ENCODE measurements at places on chromosomes 5 and 9. TPM values are rescaled to one million over a fixed set of nuclear protein-coding genes. Genes with fewer than 3 reads are reported as not detected.

The IRX4 gene
- total RNA-seq: not detected

The ZNF169 gene
- 5.5 TPM for total RNA-seq

The KCNV2 gene
- 1.4 TPM for total RNA-seq

The CARD6 gene
- total RNA-seq: 5.1 TPM

The SIT1 gene
- not detected for total RNA-seq

The BAAT gene
- total RNA-seq: 1.2 TPM

The IFNA2 gene
- total RNA-seq: 5.8 TPM

DNA sequence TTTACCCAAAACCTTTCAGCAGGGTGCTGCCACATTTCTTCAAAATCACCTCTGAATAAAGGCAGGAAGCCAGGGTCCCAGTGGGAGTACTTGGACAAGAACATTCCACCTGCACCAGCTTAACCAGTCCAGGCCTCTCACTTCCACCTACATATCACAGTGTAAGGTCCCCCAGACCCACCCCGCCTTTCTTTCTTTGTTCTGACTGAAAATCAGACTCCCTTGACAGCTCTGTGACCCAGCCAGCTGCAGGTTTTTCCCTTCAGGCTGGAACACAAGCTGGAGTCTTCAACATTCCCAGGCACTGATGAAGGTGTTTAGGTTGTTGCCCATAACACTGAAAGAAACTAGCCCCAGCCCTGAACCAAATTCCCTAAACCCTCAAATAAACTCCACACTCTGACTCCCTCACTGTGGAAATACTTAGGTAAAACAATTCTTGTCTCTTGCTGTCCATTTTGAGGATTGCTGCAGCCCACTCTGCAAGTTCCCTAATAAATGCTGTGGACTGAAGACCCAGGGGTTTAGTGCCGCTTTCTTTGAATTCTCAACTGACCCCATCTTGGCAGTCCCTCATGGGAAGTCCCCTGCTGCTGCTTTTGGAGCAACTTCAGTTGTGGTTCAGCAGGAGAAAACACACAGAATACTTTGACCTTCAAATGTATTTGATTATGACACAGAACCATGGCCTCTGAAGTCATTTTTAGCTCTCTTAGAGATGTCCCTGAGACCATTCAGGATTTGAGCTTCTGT is 24.8 kb downstream of the P4HA2 start:
- DNase-seq: no peak

DNA sequence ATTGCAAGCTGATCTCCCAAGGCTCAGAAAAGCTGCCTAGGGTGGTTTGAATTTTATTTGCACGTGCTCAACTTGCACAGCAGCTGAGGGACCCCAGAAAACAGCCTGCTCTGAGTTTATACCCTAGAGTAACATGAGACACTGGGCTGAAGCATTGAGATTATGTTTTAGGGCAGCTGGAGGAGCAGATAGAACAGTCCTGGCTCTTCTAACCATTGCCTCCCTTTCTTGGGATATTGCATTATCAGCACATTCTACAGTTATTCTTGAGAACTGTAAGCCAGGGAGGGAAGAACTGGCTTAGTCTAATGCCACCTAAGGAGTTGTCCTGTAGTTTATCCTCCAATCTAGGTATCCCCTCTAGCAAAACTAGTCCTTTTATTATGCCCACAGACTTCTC is 10.3 kb downstream of the SMC2 start:
- no peak for DNase-seq

GRCh38 chr9:117546894-117547678 is 132.2 kb upstream of the ASTN2 start:
- DNase-seq: no peak

GRCh38 chr5:72722792-72723452 is 93.5 kb upstream of the TNPO1 start:
- peak; percentile 53 for DNase-seq

DNA sequence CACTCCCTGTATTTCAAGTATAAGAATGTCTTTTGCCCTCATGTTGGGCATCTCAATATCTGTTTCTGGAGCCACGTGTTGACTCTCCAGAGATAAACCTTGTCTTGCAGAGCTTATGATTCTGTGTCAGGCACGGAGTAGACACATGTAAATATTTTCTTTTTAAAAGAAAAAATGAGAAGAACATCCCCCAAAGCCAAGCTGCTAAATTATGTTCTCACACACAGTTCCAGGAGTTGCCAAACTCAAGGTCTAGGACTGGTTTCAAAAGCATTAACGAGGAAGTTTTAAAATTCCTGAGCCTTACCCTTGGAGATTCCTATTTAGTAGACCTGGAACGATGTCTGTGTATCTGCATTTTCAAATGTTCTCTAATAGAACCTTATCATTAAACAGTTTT is 1228.3 kb upstream of the WWC1 start:
- no peak for DNase-seq

GRCh38 chr9:113567361-113568080 is 104.0 kb downstream of the RGS3 start:
- DNase-seq: no peak

DNA sequence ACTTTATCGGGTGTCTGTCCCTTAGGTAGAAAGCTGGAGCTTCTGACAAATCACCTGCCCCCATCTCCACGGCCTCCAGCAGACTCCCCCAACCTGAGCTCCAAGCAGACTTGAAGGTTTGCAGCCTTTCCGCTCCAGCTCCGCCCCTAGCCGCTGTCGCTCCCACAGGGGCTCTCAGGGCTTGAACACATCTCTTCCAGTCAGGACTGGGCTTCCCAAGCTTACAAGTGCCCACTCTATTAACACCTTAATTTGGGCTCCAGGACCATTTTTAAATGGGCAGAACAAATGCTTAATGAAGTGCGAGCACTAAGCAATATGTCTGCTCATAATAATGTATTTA is 17.2 kb upstream of the SLC25A51 start:
- DNase-seq: no peak

- DNase-seq: no peak
Measured at GRCh38 chr5:54720341-54720740, 202.8 kb downstream of the SNX18 start.

DNA sequence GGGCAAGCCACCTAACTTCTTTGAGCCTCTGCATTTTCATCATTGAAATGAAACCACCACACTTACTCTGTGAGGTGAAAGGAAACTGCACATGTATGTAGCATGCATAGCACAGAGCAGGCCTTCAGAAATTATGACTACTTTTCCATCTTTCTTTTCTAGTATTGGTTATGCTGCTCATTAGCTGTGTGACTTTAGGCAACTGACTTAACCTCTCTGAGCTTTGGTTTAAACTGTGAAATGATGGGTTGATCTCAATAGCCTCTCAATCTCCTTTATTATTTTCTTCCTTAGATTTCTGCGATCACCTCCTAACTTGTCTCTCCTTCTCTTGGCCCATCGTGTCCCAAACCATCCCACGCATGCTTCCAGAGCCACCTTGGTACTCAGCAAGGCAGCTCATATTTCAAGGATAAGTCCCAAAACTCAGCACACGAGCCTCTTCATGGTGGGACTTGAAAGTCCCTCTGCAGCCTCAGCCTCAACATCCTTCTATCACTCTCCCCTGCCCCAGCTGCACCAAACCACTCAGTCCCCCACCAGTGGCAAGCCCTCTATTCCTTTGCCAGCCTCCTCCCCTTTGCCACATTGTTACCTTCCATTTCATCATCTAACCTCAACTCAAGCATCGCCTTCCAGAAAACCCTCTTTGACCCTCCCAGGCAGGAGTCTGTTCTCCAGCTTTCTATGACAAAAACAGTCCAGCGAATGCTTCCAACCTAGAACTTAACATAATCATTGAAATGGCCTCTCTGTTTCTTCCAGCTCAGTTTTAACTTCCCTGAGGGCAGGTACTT is 60.3 kb upstream of the DNAH5 start:
- DNase-seq: no peak

DNA sequence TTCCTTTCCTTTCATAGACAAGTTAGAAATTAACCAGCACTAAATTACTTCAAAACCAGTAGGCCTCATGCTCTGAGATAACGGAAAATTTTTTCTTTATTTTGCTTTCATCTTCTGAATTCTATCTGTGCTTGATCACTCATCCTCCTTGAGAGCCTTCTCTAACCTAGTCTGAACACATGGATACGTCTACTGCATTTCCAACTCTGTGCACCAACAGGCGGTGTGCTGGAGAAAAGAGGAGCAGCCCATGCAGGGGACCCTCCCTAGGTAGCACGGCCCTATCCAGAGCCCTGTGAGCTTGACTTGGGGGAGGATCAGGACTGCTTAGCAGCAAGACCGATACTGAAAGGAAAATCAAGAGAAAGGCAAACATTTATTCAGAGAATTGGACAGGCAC is 149.8 kb downstream of the AUH start:
- DNase-seq: peak; percentile 46

GRCh38 chr5:176830995-176831423 is 20.6 kb downstream of the UNC5A start:
- DNase-seq: no peak

DNA sequence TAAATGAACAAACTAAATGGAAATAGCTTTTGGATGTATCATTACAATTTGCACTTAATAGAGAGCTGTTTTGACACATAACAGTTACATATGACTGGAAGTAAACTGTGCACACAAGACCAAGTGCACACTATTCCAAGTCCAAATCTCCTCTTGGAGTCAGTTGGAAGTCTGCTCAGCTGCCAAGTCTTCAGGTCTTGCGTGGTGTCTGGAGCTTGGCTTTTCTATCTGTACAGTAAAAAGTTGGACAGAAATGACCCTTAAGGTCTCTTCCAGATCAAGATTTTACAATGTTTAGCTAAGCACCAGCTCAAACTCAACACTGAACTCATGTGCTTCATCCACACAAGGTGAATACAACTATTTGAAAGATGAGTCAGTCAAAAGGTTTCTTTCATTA is 456.9 kb downstream of the RASEF start:
- peak; percentile 65 for DNase-seq

GRCh38 chr5:101424530-101425175 is 521.6 kb upstream of the ST8SIA4 start:
- no peak for DNase-seq

GRCh38 chr5:54944364-54944763 is 41.0 kb downstream of the ESM1 start:
- DNase-seq: peak; percentile 21

DNA sequence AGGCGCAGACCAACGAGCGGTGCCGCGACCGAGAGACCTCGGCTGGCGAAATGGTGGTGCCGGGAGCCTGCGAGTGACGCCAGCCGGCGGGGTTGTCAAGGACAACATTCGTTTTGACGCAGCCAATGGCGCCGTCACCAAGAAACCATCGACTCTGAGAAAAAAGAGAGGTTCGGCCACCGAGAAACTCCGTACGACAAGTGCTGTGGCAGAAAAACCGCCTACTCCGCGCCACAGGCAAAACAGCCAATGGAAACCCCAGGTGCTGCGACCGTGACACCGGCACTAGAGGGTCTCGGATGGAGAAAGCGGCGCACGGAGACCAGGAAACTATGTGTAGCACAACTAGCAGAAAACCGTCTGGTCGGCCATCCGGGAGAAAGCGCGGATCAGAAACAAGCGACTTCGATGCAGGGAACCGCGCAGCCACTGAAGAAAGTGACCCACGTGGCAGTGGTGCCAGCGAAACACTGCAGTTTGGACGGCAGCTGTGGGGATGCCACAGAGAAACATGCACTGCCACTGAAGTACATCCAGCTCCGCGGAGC is 88.8 kb downstream of the ANXA2R start:
- peak; percentile 38 for DNase-seq
